ENCODE measurements at places on chromosomes 16 and 17.

- no peak for DNase-seq
Observed at GRCh38 chr17:66782851-66783250, 52.1 kb upstream of the CACNG5 start.

DNA sequence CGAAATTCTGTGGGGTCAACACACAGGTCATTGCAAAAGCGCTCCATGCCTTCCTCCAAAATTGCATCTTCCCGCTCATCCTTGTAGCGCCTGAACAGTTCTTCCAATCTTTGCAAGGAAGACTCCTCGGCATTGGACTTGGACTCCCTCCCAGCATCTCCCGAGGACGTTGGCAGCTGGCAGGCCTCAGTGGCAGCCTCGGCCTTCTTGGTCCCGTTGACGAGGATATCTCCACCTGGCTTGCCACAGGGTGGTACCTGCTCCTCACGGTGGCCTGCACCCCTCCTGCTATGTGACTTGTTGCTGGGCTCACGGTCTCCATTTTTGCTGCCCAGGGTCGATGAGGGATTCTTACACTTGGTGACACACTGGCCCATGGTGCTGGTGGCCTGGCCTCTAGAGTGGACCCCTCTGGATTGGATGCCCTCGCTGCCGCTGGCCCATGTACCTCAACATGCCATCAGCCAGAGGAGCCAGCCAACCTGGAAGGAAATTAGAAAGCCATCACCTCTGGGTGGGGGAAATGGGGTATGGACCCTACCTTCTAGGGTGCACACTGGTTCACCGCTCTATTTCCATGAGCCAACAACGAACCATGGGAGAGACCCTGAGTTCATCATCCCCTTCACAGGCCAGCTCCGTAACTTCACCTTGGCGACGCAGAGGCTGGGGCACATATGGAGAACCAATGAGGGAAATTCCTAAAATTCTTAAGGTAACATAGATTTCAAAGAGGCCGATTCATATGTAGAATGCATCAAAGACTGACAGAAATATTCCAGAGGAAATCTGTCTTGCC lies 37.8 kb downstream of the DCUN1D3 start:
- DNase-seq: no peak

DNA sequence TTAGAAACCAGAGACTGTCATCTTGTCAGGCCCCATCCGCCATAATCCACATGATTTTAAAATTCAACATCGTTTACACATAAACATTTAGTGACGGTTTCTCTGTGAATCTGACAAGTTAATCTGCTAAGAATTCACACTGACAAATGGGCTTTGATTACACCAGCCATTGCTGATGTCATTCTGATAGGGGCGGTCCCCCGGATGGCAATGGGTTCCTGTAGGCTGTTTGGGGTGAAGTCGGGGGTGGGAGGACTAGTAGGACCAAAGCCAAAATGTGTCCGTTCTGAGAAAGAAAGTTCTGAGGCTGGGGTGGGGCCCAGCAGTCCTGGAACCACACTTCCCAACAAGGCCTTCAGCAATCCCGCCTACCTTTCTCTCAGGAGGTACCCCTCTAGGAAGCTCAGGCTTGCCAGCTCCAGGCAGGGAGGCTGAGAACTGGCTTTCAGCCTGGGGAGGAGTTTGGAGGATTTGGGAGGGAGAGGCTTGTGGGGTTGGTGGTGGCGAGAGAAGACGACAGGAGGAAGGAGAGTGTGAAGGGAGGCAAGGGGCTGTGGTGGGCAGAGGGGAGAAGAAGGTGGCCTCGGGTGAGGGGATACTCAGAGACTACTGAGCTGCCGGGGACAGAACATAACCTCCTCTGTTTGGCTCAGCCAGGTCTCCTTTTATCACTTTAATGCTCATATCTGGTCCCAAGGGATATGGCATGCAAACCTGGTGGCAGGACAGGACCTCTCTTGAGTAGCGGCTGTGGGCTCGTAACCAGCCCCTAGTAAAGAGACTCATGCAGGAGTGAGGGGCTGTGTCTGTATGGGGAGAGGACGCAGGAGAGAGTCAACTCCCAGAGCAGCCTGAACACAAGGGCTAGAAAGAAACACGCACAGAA lies 8.6 kb downstream of the HIC1 start:
- no peak for DNase-seq

DNA sequence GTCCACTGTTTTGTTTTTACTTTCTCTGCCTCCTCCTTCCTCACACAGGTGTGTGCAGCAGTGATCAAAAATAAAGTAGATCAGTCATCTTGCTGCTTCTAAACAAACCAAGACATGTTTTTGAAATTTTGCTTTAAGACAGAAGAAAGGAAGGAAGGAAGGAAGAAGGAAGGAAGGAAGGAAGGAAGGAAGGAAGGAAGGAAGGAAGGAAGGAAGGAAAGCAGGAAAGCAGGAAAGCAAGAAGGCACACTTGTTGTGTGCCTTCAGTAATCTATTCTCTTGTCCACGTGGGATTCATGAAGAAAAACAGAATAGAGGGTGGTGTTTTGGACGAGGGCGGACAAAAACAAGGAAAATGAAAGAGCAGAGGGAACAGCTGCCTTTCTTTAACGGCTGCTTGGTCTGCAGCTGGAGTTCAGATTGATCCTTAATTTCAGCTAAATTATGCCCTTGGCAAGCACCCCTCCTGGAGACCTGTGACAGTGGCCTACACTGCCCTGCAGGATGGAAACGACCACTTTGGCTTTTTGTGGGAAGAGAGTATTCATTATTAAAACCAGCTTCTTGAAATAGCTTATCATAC lies 188.5 kb upstream of the IRX3 start:
- DNase-seq: no peak

GRCh38 chr16:84075376-84075775 lies 32.8 kb upstream of the SLC38A8 start:
- DNase-seq: no peak

- DNase-seq: no peak
Observed at GRCh38 chr16:89095491-89095951, 1.9 kb downstream of the ACSF3 start.

- no peak for DNase-seq
Observed at GRCh38 chr17:31156326-31156725, 61.5 kb downstream of the NF1 start.

- no peak for DNase-seq
Observed at GRCh38 chr16:54286366-54287130, at the start of gene IRX3. Gene IRX3, minus strand, starts transcription at chr16:54286787. Its CDS starts 737 bp downstream, at chr16:54286050.

GRCh38 chr17:75370286-75370915 lies 35.1 kb downstream of the GRB2 start:
- no peak for DNase-seq

GRCh38 chr17:48211011-48211410 lies 103.4 kb downstream of the SNX11 start:
- no peak for DNase-seq

- no peak for DNase-seq
Observed at GRCh38 chr17:17405673-17406072, 71.1 kb upstream of the MED9 start.

- DNase-seq: no peak
Observed at GRCh38 chr17:47246120-47246519, 7.5 kb upstream of the ITGB3 start.

DNA sequence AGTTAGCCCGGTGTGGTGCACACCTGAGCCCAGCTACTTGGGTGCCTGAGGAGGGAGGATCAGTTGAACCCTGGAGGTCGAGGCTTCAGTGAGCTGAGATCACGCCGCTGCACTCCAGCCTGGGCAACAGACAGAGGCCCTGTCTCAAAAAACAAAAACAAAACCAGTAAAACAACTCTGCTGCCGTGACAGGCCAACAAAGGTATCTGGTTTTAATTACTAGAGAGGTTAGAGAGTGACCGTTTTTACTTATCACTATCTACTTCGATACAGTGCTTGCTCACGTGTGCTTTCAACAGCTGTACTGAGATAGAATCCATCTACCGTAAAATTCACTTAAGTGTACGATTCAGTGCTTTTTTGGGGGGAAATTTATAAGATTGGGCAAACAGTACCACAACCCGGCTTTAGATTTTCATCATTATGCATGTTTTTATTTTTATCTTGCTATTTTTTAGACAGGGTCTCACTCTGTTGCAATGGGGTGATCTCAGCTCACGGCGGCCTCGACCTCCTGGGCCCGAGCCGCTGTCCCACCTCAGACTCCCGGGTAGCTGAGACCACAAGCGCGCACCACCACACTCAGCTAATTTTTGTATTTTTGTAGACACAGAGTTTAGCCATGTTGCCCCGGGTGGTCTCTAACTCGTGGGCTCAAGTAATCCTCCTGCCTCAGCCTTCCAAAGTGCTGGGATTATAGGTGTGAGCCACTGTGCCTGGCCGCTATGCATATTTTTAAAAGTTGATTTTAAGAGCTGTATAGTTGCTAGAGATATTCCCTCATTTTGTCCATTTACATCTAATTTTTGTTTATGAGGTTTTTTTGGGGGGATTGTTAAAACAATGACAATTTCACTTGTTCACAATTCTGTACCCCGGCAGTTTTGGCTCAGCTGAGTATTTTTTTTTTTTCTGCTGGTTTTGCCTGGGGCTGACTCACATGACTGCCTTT lies 30.9 kb downstream of the SERPINF1 start:
- DNase-seq: no peak

- DNase-seq: no peak
Observed at GRCh38 chr16:71711789-71712188, 12.7 kb downstream of the PHLPP2 start.

DNA sequence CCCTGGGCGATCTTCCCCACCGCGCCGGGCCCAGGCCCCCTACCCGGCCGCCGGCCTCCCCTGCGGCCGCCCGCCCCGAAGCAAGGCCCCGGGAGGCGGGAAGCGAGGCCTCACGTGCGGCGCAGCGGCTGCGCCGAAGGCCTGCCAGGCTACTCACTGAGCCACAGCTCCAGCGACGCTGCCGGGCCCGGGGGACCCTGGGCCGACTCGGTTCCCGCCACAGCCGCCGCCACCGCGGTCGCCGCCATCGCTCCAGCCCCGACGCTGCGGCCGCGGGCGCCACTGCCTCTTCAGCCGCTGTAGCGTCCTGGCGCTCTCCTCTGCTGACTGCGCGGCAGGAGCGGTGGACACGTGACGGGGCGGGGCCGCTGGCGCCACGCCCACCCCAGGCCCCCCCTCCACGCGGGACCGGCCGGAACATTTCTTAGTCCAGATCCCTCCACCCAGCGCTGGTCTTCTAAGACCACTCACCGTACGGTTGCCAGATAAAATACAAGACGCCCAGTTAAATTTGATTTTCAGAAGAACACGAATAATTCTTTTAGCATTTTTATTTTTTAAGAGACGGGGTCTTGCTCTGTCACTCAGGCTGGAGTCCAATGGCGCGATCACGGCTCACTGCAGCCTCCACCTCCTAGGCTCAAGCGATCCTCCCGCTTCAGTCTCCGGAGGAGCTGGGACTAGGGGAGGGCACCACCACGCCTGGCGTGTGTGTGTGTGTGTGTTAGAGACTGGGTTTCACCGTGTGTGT lies at the start of gene GGA2:
GGA2 (minus strand) TSS at position 331 of the 751 bp plus-strand sequence; CDS start at position 248, 83 bp downstream.
- peak; percentile 78 for DNase-seq

All from stimulated activated CD4-positive, alpha-beta T cell treated with anti-CD3 and anti-CD28 coated beads, Interleukin-1b, Interleukin-23, amount 100 ng/mL, for 4 hours (primary cell).